ENCODE measurements at places on chromosomes 1 and 21.

DNA sequence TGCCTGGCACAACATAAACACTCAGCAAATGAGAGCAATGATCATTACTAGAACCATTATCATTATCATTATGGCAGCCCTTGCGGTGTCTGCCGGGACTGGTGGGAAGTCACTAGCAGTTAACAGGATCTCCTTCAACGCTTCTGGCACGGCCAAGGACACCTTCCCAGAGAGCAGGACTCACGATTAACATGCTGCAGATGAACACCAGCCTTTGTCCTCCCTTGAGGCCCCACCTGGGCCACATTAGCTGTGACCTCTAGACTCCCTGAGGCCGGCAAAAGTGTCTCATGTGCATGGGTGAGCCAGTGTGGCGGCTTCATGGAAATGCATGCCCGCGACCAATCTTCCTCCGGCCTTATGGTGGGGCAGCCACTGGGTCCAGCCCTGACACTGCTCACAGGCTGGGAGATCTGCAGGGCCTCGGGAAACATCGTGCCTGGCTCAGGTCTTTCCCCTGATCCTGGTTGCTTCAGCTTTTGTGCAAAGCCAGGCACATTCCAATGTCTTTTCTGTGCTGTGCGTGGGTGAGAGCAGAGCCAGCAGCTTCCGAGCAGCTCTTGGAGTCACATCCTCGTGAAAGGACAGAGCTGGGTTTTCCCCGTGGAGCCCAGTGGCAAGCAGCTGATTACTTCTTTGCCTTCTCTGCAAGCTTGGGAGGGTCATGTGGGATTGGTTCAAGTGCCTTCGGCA lies 107.3 kb downstream of the HMGB4 start:
- DNase-seq = no peak

DNA sequence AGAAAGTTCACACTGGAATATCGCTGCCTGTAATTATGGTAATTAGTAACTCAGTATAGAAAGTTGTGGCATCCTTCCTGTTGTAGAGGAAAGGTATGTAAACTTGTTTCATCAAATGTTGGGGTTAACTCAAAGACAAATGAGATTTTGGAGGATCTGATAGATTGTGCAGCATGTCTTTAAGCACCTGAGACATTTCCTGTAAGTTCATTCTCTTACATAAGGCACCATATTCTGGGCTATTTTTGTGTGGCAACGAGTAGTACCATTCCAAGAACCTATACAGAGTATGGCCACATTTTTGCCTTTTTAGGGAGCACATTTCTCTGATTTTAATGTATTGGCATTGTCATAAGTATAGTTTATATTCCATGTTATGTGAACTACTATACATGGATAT lies 88.8 kb downstream of the CDC14A start:
- DNase-seq = no peak

GRCh38 chr1:76027341-76027740 lies 47.2 kb upstream of the ST6GALNAC3 start:
- DNase-seq = no peak

DNA sequence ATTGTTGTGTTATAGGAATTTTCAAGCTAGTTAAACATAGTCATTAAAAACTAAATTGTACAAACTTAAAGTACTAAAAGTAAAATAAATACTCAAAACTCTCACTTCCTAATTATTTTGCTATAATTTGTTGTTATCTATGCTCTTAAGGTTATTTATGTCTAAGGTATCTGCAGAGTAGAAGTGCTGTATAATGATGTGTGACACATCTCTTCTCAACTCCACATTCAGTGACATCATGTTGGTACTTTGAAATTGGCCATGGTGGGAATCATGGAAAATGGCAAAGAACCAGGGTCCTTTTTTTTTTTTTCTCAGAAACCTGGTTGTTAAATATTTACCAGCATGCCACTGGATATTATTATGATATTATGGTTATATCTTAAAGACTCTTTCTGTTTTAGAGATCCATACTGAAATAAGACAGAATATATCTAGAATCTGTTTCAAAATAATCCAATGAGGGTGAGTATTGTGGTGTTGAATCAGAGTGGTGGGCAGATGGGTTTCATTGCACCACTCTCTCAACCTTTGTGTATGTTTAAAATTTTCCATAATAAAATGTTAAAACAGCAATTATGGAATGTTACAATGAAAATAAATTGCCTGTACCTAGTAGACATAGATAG lies 22.4 kb downstream of the LRRC8B start:
- DNase-seq = no peak

DNA sequence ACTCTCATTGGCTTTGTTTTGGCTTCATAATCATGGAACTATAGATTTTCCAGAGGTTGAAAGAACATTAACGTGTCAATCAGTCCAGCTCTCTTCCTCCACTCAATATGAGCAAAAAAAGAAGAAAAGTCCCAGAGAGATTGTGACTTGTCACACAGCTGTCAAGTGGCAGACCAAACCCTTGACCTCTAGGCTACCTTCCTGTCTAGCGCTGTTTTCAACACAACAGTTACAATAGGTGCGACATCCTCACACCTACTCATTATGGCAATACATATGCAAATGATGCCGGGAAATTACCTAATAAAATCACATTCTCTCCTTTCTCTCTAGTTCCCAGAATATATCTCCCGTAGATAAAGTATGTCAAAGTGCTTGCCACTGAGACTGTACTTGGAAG lies 1.1 kb downstream of the WARS2 start:
- peak; percentile 51 for DNase-seq

- peak; percentile 76 for DNase-seq
Measured at GRCh38 chr21:38277501-38278131, 20.8 kb downstream of the KCNJ15 start.

DNA sequence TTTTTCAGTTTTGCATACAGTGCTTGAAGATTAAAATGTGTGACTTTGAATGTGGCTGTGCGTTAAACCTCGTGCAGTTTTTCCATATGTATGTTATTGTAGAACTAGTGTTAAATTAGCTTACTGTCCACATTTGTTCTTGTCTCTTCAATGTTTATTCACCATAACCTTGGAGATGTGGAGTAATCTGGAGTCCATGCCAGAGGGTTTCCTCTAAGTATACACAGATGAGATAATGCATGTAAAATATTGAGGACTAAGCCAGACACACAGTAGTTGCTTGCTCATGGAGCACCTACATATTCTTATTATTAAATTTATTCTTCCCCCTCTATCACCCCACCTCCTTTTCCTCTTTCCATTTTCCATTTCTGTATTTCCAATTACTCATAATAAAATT lies 7.7 kb upstream of the GIPC2 start:
- DNase-seq = no peak

Measured in CD4-positive, alpha-beta T cell treated with Interleukin-15 for 1 hour (primary cell).